Bone marrow (tissue), 2 donors: ENCODE measurements at places on chromosomes 11 and 22.

DNA sequence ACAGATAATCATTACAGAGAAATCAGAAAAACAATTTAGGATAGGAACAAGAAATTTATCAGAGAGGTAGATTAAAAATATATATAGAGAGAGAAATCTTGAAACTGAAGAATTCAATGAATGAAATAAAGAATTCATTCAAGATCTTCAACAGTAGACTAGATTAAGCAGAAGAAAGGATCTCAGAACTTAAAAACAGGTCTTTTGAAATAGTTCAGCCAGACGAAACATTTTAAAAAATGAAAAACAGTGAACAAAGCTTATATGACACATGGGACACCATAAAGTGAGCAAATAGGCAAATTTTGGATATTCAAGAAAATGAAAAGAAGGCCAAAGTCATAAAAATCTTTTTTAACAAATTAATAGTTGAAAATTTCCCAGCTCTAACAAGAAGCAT lies 138.8 kb downstream of the CASP12 start:
- DNase-seq = no peak

GRCh38 chr11:128555606-128556005 lies 31.8 kb downstream of the ETS1 start:
- DNase-seq = no peak

- DNase-seq = no peak
Observed at GRCh38 chr11:18358646-18359045, 35.7 kb upstream of the LDHA start.

DNA sequence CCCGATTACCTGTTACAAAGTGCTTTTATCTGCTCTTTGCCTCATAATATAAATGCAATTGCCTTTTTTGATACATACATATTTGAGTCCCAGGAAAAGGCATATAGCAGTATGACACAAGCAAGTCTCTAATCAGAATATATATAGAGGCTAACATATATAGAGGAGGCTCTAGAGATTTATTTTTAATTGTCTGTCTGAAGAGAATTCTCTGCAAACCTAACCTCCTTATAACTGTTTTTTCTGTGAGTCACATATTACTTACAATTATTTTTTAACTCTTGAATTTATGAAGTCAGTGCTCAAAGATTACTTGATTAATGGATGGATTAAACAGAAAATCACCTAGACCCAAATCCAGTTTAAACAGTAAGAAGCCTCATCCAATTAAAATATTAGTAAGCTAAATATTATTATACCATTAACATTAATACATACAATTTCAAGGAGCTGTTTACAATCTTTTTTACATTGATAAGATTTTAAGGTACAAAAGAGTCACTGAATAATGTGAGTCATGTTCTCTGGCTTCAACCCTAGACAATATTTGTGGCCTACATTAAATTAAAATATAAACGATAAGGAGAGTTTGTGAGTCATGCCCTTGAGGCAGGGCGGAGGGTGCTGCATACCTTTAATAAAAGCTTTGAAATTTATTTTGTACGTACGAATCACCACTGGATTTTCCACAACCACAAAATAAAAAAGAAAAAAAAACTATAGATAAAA lies 19.2 kb upstream of the MMP13 start:
- no peak for DNase-seq

DNA sequence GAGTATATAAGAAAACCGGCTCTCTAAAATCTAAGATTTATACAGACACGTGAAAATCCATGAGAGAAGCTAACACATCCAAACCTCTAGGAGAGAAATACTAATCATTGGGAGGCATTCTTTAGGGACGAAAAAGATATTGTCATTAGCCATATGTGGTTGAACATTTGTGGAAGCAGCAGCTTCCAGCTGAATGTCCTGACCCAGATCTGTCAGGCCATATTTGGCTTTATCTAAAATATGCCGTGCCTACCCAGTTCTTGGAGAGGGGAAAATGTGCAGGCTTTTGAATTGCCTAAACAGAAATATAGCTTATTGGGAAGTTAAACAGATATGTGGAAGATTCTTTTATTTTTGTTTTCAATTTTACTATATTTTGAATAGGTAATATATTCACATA lies 6.4 kb downstream of the CCDC89 start:
- DNase-seq = no peak

- no peak for DNase-seq
Observed at GRCh38 chr11:35049859-35050531, 89.0 kb upstream of the CD44 start.

DNA sequence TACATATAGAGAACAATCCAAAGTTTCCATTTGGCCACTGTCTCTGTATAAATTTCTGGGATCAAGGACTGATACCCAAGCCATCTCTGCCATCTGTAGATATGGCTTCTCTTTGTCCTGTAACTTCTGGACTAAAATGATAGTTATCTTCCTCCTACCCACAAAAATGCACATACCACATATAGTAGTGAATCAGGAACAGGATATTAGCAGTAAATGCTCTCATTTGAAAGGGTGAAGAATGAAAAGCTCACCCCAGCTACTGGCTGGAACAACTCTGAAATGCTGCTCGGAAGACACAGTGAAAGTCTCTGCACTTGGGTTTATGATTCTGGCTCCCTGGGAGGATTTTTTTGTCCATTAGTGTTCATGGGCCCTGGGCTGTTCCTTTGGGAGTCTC lies 856.4 kb upstream of the LRRC4C start:
- DNase-seq = no peak

GRCh38 chr11:79413268-79413667 lies 27.6 kb downstream of the TENM4 start:
- no peak for DNase-seq
